ENCODE measurements at places on chromosomes 6 and 20. TPM values are rescaled to one million over a fixed set of nuclear protein-coding genes. Genes with fewer than 3 reads are reported as not detected.

DNA sequence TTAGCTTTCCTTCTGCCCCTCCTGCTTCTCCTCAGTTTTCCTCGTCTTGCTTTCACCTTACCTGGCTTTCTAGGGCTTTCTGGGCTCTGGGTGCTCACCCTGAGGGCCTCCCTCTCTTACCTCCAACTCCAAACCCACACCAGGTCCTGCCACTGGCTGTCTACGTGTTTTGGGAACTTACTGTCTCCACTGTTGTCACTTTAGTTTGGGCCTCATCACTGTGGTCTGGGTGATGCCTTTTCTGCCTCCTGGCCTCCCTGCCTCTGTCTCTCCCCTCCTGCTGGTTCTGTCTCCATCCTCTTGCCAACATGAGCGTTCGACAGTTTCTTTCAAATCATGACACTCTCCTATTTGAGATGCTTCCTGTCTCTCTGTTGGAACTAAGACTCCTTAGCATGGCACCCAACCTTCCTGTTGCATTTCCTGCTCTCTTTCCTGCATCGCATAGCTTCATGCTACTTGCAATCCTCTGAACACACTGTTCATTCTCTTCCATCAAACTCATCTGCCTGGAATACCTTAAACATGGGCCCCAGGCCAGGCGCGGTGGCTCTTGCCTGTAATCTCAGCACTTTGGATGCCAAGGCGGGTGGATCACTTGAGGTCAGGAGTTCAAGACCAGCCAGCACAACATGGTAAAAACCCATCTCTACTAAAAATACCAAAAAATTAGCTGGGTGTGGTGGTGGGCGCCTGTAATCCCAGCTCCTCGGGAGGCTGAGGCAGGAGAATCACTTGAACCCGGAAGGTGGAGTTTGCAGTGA is 5.5 kb downstream of the CD40 start:
- no peak for DNase-seq
- no peaks in the 10 kb centered on the region for H3K27me3 ChIP-seq
- H3K4me3 ChIP-seq, result no peak overlapping the region
- H3K4me1 ChIP-seq, result peaks cover 16% of the 10 kb centered on the region
- H3K27ac ChIP-seq, result no peak overlapping the region

GRCh38 chr6:42726485-42727086 is 4.2 kb upstream of the PRPH2 start:
- peak overlapping the region; percentile 50 for H3K4me3 ChIP-seq
- H3K27ac ChIP-seq, result peak overlapping the region; percentile 87
- peaks cover 17% of the 10 kb centered on the region for H3K4me1 ChIP-seq
- no peaks in the 10 kb centered on the region for H3K27me3 ChIP-seq
- no peaks in the 10 kb centered on the region for H3K36me3 ChIP-seq
- no peak for DNase-seq

DNA sequence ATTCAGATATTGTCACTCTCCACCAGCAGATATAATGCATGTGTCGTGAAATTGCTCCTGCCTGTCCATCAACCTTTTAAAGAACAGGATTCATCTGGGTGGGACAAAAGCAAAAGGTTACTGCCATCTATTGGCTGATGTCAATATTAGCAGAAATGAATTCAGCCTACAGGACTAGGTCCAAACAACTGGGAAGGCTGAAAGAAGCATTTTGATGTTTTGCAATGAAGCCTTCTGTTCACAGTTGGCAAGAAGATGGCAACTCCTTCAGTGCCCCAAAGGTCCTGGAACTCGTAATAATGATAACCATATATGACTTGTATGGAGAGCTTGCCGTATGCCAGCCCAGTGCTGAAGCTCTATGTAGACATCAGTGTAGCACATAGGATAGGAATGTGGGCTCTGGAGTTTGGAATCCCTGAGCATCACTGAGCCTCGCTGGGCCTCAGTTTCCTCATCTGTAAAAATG is 7.5 kb downstream of the BCAS1 start:
- H3K4me1 ChIP-seq, result peaks cover 14% of the 10 kb centered on the region
- no peaks in the 10 kb centered on the region for H3K36me3 ChIP-seq
- H3K4me3 ChIP-seq, result no peak overlapping the region
- DNase-seq, result no peak
- H3K27me3 ChIP-seq, result no peaks in the 10 kb centered on the region
- H3K27ac ChIP-seq, result no peak overlapping the region

DNA sequence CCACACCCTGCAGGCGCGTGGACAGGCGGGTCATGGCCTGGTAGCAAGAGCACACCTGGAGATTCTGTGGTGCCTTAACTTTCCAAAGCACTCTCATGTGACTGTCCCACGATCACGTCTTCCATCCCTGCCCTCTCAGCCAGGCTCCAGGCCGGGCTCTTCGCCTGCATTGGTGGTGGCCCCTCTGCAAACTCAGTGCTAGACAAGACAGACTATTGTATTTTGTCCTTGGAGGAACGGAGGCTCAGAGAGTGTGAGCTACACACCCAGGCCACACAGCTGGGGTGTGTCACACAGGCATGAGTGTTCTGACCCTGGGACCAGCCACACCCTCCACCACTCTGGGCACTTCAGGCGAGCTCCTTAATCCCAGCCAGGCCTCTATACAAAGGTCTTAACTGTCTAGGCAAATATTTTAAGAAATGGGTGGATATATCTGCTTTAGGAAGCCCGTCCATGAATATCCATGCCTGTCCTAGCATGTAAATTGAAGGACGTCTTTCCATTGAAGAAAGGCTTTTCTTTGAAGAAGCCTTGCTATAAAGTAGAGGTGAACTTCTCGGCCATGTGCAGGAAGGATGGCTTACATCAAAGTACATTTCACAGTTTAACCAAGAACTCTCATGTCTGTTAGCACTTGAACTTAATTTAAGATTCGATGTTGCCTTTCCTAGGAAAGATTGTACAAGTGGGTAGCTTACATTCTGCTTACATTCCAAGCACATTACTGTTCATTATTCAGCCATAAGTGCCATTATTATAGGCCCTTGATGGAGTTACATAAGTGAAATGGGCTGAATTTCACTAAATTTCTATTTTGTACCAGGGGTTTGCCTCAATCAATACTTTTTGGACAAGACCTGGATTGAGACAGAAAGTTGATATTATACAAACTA is 263.9 kb downstream of the DLL1 start:
- H3K36me3 ChIP-seq, result no peaks in the 10 kb centered on the region
- DNase-seq, result peak; percentile 84
- peaks cover 57% of the 10 kb centered on the region for H3K4me1 ChIP-seq
- H3K27ac ChIP-seq, result peak overlapping the region; percentile 77
- H3K27me3 ChIP-seq, result no peaks in the 10 kb centered on the region

DNA sequence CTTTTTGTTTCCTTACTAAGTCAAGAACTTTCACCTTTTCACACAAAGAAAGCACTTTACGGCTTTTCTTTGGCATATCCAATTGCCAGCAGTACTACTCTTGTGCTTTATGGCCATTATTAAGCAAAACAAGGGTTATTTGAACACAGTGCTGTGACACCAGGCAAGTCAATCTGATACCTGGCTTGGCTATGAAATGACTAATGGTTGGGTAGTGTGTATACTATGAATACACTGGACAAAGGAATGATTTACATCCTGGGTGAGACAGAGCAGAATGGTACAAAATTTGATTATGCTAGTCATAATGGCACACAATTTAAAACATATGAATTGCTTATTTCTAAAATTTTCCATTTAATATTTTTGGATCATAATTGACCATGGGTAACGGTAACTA is 22.1 kb upstream of the ADGRF1 start:
- DNase-seq, result no peak
- H3K36me3 ChIP-seq, result no peaks in the 10 kb centered on the region
- no peaks in the 10 kb centered on the region for H3K4me1 ChIP-seq
- H3K4me3 ChIP-seq, result no peak overlapping the region

DNA sequence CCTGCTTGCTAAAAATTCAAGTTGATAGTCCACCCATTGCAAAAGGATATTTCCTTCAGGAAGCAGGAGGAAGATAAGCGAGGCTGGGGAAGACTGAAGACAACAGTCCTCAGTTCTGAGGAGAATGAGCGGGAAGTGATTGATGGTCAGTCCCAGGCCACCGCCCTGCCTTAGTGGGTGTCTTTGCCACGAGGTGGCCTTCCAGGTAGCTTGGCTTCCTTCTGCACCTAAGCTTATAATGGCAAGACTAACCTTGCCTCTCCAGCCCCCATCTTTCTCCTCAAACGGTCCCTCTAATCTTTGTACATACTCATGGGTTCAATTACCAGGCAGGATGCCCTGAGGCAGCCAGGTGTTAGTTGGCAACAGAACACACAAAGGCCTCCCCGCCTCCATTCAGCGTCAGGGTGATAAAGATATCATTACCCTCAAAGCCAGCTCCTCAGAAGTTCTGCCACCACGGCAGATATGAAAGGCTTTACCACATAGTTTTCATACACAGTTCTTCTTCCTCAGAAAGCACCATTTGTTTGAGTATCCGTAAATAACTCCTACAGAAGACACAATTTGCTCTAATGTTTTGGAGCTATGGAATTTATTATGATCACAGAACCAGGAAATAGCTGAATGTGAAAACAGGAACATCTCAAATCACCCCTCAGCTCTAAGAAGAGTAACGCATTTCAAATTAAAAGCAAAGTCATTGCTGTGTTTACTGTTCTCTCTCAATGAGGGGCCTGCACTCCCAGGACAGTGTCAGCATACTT is 249.4 kb downstream of the ATXN1 start:
- H3K27me3 ChIP-seq, result no peaks in the 10 kb centered on the region
- DNase-seq, result no peak
- H3K4me3 ChIP-seq, result no peak overlapping the region
- no peaks in the 10 kb centered on the region for H3K36me3 ChIP-seq
- no peak overlapping the region for H3K27ac ChIP-seq

GRCh38 chr20:33408716-33409654 is 7.7 kb upstream of the CDK5RAP1 start:
- H3K4me1 ChIP-seq, result no peaks in the 10 kb centered on the region
- no peak for DNase-seq
- no peak overlapping the region for H3K27ac ChIP-seq
- H3K4me3 ChIP-seq, result no peak overlapping the region
- H3K27me3 ChIP-seq, result no peaks in the 10 kb centered on the region
- no peaks in the 10 kb centered on the region for H3K36me3 ChIP-seq

- H3K27me3 ChIP-seq, result no peaks in the 10 kb centered on the region
- H3K27ac ChIP-seq, result no peak overlapping the region
- no peak for DNase-seq
- H3K36me3 ChIP-seq, result no peaks in the 10 kb centered on the region
- no peak overlapping the region for H3K4me3 ChIP-seq
- no peaks in the 10 kb centered on the region for H3K4me1 ChIP-seq
Observed at GRCh38 chr20:1702328-1702727, 44.7 kb upstream of the SIRPG start.

Gene BANF2
- not detected for total RNA-seq

Gene B3GALT4
- 14.0 TPM for total RNA-seq

Data from vagina (tissue), 2 donors.